ENCODE measurements at places on chromosomes 7 and 10. TPM values are rescaled to one million over a fixed set of nuclear protein-coding genes. Genes with fewer than 3 reads are reported as not detected.
A peak's percentile ranks its signal among the peaks of the same experiment; 100 is the strongest.

DNA sequence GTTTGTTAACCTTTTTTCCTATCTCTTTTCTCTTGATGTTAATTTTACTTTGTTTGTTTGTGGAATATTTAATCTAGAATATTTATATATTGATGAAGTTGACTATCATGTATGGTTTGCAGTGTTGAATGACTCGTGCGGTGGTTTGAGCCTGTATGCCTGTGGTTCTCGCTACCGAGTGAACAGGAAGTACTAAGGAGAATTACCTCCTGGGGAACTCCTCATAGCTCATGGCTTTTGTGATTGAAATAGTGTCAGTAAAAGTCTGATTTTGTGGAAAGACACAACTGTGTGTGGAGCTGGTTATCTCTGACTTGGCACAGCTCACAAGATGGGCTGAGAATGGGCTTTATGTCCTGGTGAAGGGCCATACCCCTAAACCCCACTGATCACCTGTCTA lies 498.6 kb downstream of the GLRX3 start:
- DNase-seq, result no peak

DNA sequence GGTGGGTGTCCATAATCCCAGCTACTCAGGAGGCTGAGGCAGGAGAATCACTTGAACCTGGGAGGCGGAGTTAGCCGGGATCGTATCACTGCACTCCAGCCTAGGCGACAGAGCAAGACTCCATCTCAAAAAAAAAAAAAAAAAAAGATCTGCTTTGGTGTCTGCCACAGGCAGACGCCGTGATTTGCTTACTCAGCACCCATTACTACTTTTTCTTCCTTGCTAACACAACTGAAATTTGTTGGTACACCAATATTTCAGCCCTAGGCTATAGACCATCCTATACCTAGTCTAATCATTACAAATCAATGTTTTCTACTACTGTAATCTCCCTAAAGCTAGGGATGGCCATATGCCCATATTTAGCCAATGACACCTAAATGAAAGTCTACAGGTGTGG lies 53.5 kb upstream of the PARD3 start:
- no peak for DNase-seq

SNCG gene
- 141 TPM for total RNA-seq

DNA sequence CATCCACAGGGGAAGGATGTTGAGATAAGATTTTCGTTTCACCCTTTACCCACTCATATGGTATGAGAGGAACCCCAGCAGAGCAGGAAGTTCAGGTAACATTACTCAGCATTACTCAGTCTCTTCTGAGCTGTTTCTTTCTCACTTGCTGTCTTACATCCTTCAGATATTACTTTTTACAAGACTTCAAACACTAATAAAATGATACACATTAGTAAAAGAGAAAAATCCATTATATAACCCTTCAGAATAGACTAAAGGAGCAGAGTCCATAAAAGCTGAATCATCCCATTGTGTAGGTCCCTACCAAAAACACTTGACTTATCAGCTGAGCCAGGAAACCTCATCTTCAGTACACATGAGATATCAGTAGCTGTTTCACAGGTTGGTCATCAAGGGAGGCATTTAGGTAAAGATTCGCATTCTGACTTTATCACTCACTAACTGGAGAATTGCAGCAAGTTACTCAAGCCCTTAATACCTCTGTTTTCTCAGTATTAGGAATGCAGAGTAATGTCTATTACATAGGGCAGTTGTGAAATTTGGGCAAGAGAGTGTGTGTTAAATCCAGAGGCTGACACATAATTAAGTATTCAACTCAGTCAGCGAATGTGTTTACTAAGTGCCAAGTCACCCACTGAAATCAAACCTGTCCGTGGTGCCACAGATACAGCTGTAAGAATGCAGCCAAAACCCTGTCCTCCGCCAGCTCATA lies 44.7 kb downstream of the KLF6 start:
- no peak for DNase-seq

AGR3 gene
- total RNA-seq, result not detected

HECW1 gene
- total RNA-seq, result 0.13 TPM

DNA sequence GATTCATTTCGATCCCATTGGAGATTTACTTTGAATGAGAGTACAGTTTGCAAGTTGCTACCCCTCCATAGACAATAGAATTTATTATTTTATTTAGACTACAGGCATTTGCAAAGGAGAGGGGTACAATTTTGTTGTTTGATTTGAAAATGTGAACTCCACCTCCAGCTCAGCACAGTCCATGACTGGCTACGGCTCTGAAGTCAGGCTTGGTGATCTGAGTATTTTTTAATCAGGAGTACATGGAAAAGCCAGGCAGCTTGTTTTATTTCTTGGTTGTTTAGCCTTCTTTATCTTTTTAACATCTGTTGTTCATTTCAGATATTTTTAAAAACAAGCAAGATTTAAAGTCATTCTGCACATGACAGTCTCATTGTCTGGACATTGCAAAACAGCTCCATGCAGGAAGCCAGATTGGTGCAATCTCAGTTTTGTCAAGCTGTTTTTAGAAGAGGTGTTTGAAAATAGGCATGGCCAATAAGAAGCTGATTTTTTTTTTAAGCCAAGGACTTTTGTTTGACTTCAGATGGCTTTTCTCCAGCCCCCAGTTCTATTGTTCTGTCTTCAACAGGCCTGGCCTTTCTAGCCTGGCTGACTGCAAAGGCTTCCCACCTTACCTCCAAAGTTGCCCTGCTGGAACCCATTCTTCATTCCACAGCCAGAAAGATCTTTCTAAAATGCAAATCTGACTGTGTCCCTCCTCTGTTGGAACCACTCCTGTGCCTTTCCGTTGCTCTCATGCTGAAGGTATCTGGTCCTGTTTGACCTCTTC lies 12.2 kb downstream of the PLXDC2 start:
- DNase-seq, result no peak

FAM180A gene
- total RNA-seq, result 30.5 TPM

DNA sequence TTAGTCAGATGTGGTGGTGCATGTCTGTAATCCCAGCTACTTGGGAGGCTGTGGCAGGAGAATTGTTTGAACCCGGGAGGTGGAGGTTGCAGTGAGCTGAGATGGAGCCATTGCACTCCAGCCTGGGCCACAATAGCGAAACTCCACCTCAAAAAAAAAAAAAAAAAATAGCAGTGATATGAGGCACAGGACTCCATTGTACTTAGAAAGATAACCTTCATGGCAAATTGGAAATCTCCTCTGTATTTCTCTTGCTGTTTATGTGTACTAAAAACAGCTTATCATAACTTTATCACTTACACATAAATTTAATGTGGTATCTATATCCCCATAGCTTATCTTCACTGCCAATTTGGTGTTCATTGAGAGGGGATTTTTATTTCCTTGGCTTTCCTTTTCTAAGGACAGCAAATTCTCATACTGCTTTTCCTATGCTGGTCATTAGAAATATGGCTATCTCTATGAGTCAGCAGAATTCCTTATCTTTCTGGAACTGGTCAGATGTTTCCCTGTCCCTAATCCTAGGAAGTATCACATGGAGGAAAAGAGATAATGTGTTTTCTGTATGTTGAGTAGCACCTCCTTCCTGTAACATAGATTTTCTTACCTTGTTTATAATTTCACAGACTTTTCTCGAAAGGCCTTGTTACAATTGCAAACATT lies 40.6 kb upstream of the ZEB1 start:
- no peak for DNase-seq

LRIT1 gene
- not detected for total RNA-seq

GDF2 gene
- not detected for total RNA-seq

GRCh38 chr7:142112086-142112485 lies 568 bp downstream of the MGAM2 start:
- DNase-seq, result no peak

C10orf62 gene
- 1.2 TPM for total RNA-seq

DNA sequence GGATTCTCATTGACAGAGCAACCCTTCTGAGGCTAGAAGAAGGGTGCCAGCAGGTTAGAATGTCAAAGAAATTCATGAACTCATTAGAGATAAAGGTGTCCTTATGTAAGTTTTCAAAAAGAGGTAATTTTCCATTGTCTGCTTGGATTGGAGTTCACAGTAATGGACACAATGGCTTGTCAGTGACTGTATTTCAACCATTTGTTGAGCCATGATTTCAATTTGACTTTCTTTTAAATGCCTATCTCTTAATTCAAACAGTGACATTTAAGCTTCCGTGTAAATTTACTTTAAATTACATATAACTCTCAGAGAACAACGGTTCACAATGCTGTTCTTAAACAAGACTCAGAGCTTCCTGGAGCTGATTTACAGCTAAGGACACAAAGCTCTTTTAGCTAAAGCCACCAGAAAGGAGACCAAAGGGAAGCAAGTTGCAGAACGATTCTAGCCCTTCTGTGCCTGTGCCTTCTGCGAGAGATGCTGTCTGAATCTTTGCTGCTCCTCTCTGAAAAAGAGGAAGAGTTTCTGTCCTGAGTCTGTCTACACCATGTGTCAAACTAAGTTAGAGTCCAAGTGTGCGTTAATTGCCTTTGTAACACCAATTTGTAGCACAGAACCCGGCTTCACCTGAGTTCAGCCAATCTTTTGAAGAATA lies 42.2 kb upstream of the PFKP start:
- DNase-seq, result no peak

- no peak for DNase-seq
Observed at GRCh38 chr7:139998572-139998971, 64.2 kb downstream of the PARP12 start.

ADAM22 gene
- 4.2 TPM for total RNA-seq

GRCh38 chr7:27183682-27184336 lies 1.2 kb downstream of the HOXA11 start:
- DNase-seq, result no peak

DNA sequence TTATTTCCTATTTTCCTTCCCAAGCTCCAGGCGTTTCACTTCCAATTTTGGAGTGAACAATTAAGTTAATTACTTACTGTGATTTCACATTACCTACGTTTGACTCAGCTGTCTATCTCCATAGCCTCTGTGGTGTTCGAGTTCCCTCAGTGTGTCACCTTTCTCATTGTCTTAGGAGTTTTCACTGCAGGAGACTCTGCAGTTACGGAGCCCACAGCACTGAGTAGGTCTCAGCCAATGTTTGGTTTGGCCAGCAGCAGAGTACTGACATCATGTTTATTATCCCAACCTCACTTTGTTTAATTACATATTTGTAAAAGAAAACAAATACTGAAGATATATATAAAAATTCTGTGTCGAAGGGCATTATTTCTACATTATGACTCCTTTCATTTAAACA lies 1123.9 kb downstream of the CNTNAP2 start:
- no peak for DNase-seq

TMEM229A gene
- not detected for total RNA-seq

DNA sequence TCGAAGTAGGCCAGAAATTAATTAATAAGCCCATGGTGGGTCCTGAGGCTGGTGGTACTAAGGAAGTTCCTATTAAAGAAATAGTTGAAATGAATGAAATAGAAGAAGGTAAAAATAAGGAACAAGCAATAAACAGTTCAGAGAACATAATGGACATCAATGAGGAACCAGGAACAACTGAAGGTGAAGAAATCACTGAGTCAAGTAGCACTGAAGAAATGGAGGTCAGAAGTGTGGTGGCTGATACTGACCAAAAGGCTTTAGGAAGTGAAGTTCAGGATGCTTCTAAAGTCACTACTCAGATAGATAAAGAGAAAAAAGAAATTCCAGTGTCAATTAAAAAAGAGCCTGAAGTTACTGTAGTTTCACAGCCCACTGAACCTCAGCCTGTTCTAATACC lies 36.0 kb downstream of the SLK start:
- no peak for DNase-seq

THSD7A gene
- 7.8 TPM for total RNA-seq

DNA sequence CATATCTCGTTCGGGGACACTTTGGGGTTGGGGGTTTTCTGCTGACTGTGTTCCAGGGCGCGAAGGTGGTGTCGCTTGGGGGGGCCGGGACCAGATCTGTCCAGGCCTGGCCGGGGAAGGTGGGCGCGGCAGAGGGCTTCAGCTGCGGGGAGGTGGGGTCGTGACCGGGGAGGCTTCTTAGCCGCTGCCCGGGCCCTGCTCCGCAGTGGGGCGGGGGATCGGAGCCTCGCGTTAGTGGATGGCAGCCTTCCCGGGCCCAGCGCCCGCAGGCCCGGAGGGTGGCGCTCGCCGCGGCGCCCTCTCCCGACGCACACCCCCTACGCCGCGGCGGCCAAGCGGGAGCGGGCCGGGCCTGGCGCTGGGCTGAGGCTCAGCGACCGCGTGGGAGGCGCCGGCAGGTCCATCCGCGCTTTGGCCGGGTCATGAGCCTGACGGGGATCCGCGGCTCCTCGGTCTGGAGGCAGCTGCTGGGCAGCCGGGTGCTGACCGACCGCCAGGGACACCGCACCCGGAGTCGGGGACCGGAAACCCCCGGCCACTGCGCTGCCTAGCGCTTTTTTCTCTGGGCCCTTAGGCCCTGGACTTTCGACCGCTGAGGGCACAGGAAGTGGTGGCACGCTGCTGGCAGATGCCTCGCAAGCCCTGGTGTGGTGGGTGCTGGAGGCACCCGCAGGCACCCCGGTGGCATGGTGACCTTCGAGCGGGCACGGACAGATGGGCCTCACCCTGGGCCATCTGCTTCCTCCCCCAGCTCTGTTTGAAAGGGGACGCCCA lies 1.2 kb downstream of the AGAP3 start:
- no peak for DNase-seq

- DNase-seq, result peak; percentile 41
Observed at GRCh38 chr7:20172736-20173334, 44.3 kb downstream of the MACC1 start.

DNA sequence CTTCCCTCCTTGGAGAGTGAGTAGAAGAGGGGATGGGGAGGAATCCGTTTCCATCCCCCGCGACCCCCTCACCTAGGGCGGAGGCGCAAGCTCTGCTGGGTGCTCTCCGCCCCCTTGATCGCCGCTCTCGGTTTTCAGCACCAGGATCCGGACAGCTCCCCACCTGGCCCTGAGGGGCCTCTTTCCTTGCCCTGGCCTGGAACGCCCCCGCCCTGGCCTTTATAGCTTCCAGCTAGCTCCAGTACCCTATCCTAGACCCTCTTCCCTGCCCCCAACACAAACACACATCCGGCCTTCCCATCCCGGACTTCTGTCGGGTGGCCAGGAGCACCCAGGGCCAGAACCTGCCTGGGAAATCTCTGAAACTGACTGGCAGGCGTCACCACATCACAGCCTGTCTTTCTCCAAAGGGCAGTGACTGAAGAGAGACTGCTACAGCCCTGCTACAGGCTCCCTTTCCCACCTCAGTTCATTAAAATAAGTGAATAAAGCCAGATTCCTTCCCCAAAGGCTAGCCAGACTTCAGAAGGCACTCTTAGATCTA lies 72.3 kb upstream of the LEP start:
- DNase-seq, result no peak

BTBD16 gene
- not detected for total RNA-seq

Data from omental fat pad (tissue), 4 donors.